Endothelial cell of umbilical vein (primary cell): ENCODE measurements at places on chromosomes 12 and 14.

- no peak for DNase-seq
These were observed 1.9 kb upstream of the MYF5 start for GRCh38 chr12:80714846-80715245.

GRCh38 chr14:20631023-20631879 is 10.2 kb downstream of the OR6S1 start:
- DNase-seq, result peak; percentile 59

DNA sequence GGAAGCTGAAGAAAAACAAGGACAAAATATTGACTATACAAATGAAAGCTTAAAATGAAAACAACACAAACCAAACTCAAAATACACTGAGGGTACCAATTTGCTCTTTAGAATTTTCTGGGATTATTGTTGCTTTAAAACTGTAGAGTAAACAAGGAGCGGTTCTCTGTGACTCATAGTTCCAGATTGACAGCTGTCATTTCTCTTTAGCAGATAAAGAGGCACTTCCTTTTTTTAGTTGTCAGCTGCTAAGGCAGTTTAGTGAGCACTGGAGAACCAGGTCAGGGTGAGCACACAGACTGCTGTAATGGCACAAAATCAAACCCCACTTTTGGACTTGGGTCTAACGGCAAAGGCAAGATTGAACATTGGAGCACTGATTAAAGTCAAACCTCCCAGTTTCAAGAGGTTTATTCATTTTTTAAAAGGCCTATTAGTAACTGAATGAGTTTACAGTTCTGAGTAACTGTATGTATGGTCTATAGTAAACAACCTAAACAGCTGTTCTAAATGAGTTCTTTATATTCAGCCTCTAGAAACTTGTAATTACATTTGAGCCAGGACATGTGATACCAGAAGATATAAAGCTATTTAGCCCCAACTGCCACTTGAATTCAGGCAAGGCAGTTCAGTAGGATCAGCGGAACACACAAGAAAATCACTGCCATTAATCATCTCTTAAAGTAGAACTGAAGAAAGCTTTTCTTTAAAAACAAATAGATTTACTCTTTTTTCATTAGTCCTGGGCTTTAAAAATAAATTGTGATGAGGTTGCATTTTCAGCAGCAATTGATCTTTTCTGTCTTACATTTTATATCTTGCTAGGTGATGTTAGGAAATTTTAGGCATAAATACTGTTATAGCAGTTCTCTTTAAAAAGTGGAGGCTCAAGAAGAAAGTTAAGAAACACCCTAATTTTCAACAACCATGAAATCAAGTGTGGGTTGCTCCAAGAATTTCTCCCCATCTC is 71.7 kb upstream of the PRICKLE1 start:
- no peak for DNase-seq

GRCh38 chr12:115223991-115224390 is 540.0 kb upstream of the TBX3 start:
- no peak for DNase-seq

DNA sequence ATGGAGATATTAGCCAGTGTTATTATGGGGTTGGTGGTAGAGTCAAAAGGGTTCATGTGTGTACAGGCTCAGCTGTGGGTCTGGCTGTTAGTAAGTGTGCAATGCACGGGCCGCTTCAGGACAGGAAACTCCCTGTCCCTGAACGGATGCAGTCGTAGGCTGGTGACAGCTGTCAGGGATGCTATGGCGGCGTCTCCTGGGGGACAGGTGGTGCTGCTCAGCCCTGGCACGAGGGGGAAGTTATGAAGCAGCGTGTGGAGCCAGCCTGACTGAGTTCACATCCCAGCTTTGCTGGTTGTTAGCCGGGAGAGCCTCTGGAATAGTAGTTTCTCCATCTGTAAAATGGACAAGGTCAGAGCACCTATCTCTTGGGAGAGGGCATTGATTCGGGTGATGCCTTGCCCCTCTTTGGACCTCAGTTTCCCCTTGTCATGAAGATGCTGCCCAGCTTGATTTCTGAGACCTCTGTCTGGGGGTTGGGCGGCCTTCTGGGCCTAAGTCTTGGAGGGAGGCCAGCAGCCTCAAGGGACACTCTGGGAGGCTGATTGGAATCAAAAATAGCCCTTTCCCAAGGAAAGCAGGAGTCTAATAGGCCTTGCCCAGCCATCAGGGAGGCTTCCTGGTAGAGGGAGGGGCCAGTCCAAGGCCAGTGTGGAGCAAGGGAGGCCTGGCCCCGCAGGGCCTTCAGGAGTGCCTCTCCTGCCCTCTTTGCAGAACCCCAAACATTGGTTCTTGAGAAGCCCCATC is 7.1 kb downstream of the ASB2 start:
- no peak for DNase-seq

DNA sequence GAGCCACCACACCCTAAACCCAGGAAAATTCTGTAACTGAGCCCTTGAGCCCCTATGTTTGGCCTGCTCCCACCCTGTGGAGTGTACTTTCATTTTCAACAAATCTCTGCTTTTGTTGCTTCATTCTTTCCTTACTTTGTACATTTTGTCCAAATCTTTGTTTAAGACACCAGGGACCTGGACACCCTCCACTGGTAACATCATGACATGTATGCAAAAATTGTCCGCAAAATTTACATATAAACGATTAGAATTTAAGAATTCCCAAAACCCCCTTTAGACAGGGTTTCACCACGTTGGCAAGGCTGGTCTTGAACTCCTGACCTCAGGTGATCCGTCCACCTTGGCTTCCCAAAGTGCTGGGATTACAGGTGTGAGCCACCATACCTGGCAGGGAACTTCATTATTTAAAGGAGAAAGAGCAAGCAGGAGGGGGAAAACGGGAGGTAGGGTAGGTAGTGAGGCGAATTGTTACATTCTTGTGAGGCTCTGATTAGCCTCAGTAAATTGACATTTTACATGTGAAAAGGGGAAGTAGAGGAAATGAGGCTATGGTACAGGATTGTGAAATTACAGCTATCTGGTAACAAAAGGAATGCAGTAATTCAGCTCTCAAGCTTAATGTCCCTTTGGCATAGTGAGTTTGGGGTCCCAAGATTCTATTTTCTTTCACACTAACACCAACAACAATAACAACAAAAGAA is 27.6 kb downstream of the TUBA1A start:
- peak; percentile 13 for DNase-seq

DNA sequence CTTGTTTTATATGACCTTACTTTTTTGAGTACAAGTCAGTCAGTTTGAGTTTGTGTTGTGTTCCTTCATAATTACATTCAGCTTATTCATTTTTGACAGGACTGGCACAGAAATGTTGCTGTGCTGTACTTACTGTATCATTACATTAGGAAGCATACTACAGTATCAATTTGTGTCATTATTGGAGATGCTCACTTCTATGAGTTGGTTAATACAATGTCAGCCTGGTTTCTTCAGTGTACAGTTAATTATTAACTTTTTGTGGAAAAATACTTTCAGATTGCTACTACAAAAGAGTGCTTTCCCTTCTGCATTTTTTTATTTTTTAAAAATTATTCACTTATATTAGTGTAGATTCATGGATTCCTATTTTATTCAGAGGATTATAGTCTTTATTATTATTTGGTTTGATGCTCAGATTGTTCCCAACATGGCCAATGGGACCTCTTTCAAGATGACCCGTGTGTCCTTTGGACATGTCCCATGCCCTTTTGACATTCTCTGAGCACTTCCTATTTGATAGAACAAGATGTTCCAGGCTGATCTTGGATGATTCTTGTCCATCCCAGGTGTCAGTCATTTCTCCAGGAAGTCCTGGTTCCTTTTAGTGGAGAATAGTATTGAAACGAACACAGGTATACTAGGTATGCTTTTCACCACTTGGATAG is 66.6 kb downstream of the MON2 start:
- no peak for DNase-seq

GRCh38 chr12:68114606-68115005 is 44.9 kb downstream of the IFNG start:
- no peak for DNase-seq

GRCh38 chr14:51824191-51824590 is 36.2 kb upstream of the GNG2 start:
- no peak for DNase-seq

GRCh38 chr14:77589099-77589498 is 27.3 kb downstream of the SPTLC2 start:
- peak; percentile 84 for DNase-seq

DNA sequence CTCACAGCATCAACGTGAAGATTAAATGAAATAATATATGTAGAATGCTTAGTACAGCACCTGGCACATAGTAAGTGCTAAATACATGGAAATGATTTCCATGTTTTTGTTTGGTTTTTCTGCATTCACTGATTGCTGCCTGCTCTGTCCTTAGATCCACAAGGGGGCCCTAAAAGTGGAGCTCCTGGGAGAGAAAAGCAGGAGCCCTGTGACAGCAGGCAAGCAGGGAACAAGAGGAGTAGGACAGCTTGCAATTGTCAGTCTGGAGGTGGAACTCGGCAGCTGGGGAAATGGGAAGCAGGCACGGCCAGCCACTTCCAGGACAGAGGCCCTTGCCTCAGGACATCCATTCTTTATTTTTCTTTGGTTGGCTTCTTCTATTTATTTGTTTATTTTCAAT is 292.9 kb downstream of the BMP4 start:
- DNase-seq, result peak; percentile 51

DNA sequence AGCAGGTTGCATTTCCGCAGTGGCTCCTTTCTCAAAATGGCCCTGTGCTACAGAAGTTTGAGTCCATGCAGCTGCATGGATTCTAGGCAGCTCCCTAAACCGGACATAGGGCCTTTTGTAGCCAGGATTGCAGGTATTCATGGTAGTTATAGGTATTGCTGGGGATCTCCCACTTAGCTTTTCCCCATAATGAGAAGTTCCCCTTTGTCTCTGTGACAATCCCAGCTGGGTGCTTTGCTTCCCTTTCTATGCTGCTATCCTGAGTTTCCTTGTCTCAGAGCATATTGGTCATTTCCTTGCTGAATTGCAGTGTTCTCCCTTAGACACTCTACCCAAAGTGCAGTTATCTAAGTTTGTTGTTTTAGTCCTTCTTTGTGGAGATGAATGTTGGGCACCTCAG is 120.9 kb upstream of the MIS18BP1 start:
- no peak for DNase-seq

- peak; percentile 87 for DNase-seq
These were observed 34.7 kb downstream of the SSH1 start for GRCh38 chr12:108822497-108823205.

- no peak for DNase-seq
These were observed 52.0 kb upstream of the CCDC63 start for GRCh38 chr12:110794623-110795280.

GRCh38 chr12:109099431-109100020 is 2.1 kb downstream of the UNG start:
- no peak for DNase-seq

GRCh38 chr14:69154779-69155178 is 1.9 kb upstream of the DCAF5 start:
- peak; percentile 24 for DNase-seq

DNA sequence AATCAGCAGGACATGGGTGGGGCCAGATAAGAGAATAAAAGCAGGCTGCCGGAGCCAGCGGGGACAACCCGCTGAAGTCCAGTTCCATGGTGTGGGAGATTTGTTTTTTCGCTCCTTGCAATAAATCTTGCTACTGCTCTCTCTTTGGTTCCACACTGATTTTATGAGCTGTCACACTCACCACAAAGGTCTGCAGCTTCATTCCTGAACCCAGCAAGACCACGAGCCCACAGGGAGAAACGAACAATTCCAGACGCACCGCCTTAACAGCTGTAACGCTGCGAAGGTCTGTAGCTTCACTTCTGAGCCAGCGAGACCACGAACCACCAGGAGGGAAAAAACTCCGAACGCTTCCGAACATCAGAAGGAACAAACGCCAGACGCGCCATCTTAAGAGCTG is 2.8 kb upstream of the CNIH1 start:
- no peak for DNase-seq

- DNase-seq, result no peak
These were observed 3.0 kb upstream of the CLEC2B start for GRCh38 chr12:9872162-9872561.
